ENCODE measurements at places on chromosomes 7 and 10.

DNA sequence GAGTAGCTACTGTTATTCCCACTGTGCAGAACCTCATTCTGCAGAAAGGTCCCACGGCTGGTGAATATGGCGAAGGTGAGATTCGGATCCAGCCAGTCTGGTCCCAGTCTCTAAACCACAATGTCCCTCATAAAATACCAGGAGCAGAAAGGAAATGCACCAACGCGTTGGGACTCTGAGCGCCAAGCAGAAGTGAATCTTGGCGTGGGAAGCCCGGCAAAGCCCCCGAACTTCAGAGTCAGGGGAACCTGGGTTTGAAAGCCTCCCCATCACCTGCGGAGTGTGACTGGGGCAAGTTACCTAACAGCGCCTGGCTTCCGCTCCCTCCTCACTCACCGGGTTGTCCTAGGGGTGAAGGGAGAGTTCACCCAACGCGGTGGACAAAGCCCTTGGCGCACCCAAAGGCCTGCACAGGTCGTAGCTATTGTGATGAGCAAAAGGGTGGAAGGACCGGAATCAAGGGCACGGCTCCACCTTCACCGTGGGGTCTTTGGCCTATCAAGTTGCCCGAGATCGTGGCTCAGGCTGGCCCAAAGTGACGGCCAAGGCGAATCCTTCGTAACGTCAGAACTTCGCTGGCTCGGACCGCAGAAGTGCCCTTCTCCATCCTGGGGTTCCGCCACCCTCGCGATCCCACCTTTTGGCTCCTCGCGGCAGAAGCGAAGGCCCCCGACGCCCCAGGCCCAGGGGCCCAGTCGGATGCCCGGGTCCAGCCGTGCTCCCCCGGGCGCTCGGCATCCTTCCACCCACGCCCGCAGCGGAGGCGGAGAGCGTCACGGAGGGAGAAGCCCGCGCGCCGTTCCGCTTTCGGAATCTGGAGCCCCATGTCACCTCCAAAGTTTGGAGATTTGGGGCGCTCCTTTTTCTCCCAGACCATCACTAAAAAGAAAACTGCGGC is 811 bp downstream of the RGS10 start:
- peak; percentile 46 for DNase-seq

DNA sequence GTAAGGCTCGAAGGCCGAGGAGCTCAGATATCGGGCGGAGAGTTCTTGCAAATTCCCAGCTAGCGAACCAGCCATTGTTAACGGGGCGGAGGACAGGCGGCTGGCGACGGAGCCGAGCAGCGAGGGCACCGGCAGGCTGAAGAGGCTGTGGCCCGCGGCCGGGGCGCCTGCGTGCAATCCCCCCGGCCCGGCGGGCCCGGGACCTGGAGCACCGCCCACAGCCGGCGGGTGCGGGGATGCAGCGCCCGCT is 4.1 kb downstream of the VAX1 start:
- DNase-seq: no peak

- no peak for DNase-seq
Measured at GRCh38 chr7:149284343-149284742, 22.3 kb downstream of the ZNF783 start.

DNA sequence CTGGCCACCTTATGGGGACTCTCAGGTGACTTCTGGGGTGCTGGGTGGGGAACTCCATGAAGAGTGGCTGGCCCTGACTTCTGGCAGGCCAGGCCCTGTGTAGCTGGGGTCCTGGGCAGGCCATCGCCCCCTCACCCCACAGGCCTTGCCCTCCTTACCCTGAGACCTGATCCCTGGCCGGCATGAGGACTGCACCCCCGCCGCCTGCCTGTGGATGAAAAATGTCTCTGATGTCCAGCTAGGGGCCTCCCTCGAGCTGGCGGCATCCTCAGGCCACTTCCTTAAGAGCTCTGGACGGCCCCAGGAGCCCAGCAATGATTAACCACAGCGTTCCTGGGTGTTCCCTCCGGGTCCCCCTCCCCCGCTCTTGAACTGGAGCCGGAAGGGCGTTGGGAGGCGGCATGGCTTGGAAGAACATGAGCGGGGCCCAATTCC is 31.8 kb upstream of the SHH start:
- no peak for DNase-seq

- DNase-seq: no peak
Measured at GRCh38 chr7:91276909-91277308, 12.7 kb downstream of the FZD1 start.

DNA sequence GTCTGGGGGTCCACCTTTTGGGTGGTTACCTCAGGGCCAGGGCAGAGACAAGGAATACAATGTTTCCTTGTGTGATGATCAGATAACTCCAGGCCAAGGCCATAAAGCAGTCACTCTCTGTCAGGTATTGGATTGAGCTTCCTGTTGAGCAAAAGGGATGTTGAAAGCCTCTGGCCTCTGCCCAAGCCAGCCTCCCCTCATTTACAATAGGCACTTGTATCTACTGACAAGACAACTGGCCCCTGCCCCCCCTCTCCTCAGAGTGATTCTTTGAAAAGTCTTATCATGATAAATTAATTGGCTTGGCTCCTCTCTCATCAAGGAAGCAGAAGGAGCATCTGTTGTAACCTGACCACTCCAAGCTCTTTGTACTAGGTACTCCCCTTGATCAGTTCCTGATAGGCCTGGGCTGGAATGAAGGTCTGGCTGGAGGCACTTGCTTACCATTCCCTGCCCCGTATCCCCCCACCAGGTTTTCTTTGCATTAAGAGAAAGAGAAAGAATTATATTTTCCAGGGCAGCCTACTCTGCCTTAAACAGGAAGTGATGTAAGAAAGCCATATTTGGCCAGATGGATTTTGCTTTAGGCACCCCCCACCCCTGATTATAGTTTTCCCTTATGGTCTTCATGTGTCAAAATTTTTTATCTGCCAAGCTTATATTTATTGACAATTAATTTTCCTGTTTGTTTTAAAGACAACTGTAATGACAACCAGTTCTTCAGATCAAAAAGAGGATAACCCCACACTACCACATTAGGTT is 42.1 kb upstream of the HPS1 start:
- no peak for DNase-seq

DNA sequence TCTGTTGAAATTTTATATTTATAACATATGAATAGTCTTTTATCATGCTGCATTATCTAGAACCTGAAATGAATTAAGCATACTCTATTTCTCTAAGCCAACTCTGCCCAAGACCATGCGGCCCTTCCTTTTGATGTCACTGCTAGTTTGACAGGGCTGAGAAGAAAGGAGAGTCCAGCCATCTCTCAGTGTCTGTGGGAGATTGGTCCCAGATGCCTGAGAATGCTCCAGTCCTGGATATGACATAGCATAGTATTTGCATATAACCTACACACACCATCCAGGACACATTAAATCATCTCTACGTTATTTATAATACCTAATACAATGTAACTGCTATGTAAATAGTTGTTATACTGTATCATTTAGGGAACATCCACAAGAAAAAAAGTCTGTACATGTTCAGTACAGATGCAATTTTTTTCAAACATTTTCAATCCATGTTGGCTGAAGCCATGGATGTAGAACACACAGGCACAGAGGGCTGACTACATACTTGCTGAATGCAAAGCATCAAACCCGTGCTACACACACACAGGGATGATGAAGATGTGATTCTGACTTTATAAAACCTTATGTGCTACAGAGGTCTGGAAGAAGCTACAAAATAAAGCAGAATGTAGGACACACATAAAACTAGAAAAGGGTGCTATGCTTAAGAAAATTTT is 315.4 kb downstream of the PARD3 start:
- no peak for DNase-seq

DNA sequence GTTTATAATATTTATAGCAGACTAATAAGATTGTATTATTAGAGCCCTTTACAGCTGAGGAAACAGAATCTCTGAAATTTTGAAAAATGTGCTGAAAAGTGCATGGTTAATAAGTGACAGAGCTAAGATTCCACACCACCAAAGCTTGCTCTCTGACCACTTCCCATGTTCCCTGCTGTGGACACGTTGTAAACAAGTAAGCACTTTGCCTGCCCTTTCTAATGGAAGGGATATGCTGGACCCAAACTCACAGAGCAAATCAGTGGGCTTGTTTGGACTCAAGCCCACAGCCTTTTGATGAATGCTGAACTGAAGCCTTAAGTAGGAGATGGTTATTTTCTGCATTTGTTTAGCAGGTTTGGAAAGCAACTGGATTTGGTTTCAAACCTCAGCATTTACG is 214.0 kb upstream of the TMEM72 start:
- DNase-seq: no peak

- DNase-seq: no peak
Measured at GRCh38 chr7:132784406-132784805, 208.1 kb upstream of the PLXNA4 start.

- no peak for DNase-seq
Measured at GRCh38 chr10:18236756-18237155, 96.5 kb downstream of the CACNB2 start.

DNA sequence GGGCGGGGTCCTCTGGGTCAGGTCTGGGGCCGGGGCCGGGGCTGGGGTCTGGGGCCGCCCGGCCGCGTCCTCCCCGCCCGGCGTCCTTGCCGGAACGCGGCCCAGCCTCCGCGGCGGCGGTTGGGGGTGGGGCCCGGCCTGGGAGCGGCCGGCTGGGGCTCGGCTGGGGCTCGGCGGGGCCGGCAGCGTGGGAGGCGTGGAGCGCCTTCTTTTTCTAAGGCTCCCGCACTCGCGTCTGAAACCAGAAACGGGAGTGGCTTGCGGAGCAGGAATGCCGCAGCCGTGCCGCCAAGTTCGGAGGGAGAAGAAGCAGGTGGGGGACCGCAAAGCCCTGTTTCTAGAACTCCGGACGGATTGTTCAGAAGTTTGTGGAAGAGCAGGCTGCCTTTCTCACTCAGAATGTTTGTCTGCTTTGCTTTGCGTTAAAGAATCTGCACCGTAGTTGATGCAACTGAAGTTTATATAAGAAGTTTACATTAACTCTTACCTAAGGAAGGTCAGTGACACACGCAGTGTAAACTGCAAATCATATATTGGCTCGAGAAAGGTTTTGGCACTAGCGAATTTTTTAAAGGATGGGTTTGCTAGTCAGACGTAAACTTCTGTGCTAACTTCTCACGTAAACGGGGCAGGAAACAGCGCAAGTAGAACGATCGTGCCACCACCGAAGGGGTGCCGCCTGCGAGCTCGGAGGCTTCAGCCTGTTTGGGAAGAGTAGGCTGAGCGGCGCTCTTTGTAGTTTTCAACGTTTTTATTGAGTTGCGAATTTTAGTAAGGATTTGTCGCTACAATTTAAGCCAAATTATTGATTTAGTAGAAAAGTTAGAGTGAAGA is 729 bp downstream of the DNAJB6 start:
- DNase-seq: peak; percentile 30

DNA sequence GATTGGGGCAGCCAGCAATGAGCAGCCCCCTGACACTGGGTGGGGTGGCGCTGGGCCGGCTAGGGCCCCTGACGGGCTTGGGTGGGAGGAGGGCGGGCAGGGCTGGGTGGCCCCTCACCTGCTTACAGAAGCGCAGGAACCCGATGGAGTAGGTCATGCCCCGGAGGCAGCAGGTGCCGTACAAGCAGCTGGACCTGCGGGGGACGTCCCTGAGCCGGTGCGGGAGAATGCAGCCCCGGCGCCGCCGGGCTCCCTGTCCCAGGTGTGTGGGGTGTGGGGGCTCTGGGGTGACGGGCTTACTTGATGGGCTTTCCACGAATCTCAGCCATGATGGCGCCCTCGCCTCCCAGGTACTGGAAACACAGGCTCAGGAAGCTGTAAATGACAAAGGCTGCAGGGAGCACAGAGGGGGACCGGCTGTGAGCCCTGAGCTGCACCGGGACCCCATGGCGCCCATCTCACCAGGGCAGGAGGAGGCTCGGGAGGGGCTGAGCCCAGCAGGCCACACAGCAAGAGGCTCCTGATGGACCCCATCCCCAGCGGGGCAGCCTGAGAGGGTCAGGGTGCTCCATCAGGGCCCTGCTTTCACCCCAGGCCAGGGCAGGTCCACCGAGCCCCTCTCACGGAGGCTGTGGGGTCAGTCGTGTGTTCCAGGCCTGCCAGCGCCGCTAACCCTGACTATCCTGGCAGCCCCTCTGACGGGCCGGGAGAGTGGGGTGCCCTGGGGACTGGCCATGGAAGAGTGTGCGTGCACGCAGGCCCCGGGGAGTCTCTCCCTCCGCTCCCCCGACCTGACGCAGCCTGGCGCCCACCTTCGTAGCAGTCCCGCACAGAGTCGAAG is 5.8 kb downstream of the TMEM184A start:
- DNase-seq: no peak

DNA sequence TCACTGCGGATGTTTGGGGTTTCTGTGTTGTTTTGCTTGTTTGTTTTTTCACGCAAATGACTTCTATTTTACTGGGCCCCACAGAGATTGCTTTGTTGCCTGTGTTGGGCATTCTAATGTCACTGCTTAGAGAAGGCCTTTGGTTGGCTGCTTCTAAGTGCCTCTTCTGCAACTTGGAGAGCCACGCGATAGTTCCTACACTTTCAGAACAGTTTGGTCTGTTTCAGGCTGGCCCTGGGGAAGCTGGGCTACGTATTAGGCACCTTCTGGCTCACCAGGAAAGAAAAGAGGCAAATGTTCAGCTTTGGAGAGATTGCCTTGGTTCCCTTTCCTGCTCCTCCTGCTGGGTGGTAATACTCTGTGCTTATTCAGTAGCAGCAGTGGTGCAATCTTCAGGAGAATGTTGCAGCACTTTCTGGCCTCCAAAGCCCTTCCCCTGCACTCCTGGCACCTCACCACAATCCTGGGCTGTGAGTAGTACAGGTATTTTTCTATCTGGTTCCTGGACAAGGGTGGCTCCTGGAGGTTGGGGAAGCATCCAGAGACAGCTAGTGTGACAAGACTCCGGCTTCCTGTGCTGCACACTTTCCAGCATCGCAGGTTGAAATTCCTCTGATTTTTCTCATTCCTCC is 1.2 kb downstream of the ANTXRL start:
- no peak for DNase-seq

DNA sequence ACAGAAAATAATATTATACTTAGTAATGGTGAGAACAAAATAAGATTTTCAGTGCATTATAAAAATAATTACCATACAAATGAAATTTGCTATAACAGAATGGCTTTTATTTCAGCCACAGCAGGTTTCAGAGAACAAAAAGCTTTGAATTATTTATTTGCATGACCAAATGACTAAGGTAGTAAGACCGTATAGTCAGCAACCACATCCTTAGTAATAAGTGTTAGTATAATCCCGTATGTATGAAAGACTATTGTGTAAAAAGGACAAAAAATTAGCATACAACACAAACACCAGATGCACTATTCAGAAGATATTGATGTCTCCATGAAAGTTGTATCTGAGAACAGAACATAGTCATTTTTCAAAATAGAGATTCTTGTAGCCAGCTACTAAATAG is 12.2 kb downstream of the PDZD8 start:
- DNase-seq: no peak

Data from stimulated activated CD8-positive, alpha-beta memory T cell treated with anti-CD3 and anti-CD28 coated beads, Interleukin-7, amount 100 ng/mL, for 24 hours (primary cell).